Endothelial cell (in vitro differentiated cells): ENCODE measurements at places on chromosomes 5 and 9. TPM values are rescaled to one million over a fixed set of nuclear protein-coding genes. Genes with fewer than 3 reads are reported as not detected.
A peak's percentile ranks its signal among the peaks of the same experiment; 100 is the strongest.

- no peaks in the 10 kb centered on the region for H3K27me3 ChIP-seq
- no peak overlapping the region for H3K4me3 ChIP-seq
- no peak for DNase-seq
- H3K27ac ChIP-seq: no peak overlapping the region
- H3K4me1 ChIP-seq: peaks cover 25% of the 10 kb centered on the region
Measured at GRCh38 chr5:78287833-78288232, 6.7 kb downstream of the AP3B1 start.

GRCh38 chr5:96930058-96930457, 5.8 kb upstream of the LNPEP start:
- no peak for DNase-seq
- peaks cover 12% of the 10 kb centered on the region for H3K4me1 ChIP-seq
- peaks cover 6% of the 10 kb centered on the region for H3K36me3 ChIP-seq
- H3K27ac ChIP-seq: no peak overlapping the region
- no peak overlapping the region for H3K4me3 ChIP-seq
- H3K27me3 ChIP-seq: peaks cover 5% of the 10 kb centered on the region

GRCh38 chr9:127081250-127082185, 40.9 kb downstream of the ANGPTL2 start:
- H3K36me3 ChIP-seq: peaks cover 4% of the 10 kb centered on the region
- no peak for DNase-seq
- H3K27ac ChIP-seq: no peak overlapping the region

GRCh38 chr9:87796196-87796595, 70.3 kb downstream of the CTSL start:
- no peak overlapping the region for H3K27ac ChIP-seq
- no peak for DNase-seq
- no peaks in the 10 kb centered on the region for H3K36me3 ChIP-seq

- peak overlapping the region; percentile 88 for H3K4me3 ChIP-seq
- peaks cover 37% of the 10 kb centered on the region for H3K4me1 ChIP-seq
- H3K36me3 ChIP-seq: peaks cover 8% of the 10 kb centered on the region
- H3K27me3 ChIP-seq: peaks cover 6% of the 10 kb centered on the region
- DNase-seq: no peak
Measured at GRCh38 chr5:78649861-78650496, 1.4 kb upstream of the LHFPL2 start.

GRCh38 chr5:27020973-27021372, 17.4 kb downstream of the CDH9 start:
- no peaks in the 10 kb centered on the region for H3K27me3 ChIP-seq
- H3K4me3 ChIP-seq: no peak overlapping the region
- no peak overlapping the region for H3K27ac ChIP-seq
- H3K36me3 ChIP-seq: no peaks in the 10 kb centered on the region
- H3K4me1 ChIP-seq: no peaks in the 10 kb centered on the region
- DNase-seq: no peak

- no peak overlapping the region for H3K27ac ChIP-seq
- H3K4me3 ChIP-seq: no peak overlapping the region
- H3K36me3 ChIP-seq: no peaks in the 10 kb centered on the region
- no peak for DNase-seq
Measured at GRCh38 chr9:26310294-26310693, 582.3 kb downstream of the CAAP1 start.

GRCh38 chr9:92402360-92402759, 2.0 kb downstream of the OGN start:
- H3K4me3 ChIP-seq: no peak overlapping the region
- no peak overlapping the region for H3K27ac ChIP-seq
- H3K36me3 ChIP-seq: no peaks in the 10 kb centered on the region
- H3K4me1 ChIP-seq: peaks cover 5% of the 10 kb centered on the region
- no peaks in the 10 kb centered on the region for H3K27me3 ChIP-seq

DNA sequence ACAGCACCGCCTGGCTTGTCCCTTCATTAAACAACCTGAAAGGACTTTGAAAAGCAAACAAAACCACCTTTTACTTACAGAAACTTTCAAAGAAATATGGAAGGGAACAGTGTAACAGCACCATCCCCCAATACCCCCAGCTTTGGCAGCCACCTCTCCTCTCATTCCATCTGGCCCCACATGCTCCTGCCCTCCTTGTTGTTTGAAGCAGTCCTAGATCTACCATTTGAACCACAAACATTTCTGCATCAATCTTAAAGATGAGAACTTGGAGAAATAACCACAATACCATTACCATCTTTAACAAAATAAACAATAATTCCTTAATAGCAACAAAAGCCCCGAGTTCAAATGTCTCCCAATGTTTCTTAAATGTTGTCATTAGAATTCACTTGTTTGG, 17.8 kb upstream of the COL15A1 start:
- H3K27me3 ChIP-seq: peaks cover 1% of the 10 kb centered on the region
- DNase-seq: no peak
- H3K4me3 ChIP-seq: no peak overlapping the region
- peaks cover 3% of the 10 kb centered on the region for H3K36me3 ChIP-seq

DNA sequence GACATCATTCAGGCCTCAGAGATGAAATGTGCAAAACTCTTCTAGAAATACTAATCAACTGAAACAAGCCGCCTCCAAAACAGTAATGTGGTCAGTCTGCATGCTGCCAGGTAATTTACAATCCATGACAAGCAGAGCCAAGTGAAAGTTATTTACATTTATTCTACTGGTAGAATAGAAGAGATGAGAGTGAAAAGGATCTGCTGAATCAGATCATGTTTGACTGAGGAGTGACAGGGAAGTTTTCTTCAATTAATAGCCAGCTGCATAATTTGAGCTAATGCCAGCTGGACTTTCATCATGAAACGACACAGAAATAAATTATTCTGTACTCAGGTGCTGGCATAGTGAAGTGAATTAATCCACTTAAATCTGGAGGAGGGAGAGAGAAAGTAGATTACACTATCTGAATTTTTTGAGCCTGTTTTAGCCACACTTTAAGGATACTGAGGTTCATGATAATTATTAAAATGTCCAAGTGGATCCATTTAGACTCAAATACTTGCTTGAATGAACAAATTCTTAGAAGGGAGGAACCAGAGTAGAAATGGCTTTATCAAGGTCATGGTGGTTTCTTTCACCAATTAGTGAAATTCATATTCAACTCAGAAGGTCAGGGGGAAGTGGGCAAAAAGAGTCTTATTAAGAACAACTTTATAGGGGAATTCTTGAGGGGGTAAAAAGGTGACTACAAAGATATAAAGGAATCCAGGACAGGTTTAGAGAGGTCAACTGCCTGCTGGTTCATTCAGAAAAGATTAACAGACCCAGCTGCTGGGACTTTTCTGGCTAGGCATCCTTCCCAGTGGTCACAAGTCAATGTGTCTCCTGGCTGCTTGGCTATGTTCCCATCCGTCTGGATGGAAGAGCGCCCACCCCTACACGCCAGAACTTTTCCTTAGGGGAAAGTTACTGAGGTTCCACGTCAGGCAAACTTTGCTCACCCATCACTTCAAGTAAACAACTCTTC, 350.4 kb downstream of the PDE4D start:
- H3K27ac ChIP-seq: no peak overlapping the region
- H3K4me1 ChIP-seq: peaks cover 2% of the 10 kb centered on the region
- H3K27me3 ChIP-seq: no peaks in the 10 kb centered on the region
- DNase-seq: no peak
- no peaks in the 10 kb centered on the region for H3K36me3 ChIP-seq

DNA sequence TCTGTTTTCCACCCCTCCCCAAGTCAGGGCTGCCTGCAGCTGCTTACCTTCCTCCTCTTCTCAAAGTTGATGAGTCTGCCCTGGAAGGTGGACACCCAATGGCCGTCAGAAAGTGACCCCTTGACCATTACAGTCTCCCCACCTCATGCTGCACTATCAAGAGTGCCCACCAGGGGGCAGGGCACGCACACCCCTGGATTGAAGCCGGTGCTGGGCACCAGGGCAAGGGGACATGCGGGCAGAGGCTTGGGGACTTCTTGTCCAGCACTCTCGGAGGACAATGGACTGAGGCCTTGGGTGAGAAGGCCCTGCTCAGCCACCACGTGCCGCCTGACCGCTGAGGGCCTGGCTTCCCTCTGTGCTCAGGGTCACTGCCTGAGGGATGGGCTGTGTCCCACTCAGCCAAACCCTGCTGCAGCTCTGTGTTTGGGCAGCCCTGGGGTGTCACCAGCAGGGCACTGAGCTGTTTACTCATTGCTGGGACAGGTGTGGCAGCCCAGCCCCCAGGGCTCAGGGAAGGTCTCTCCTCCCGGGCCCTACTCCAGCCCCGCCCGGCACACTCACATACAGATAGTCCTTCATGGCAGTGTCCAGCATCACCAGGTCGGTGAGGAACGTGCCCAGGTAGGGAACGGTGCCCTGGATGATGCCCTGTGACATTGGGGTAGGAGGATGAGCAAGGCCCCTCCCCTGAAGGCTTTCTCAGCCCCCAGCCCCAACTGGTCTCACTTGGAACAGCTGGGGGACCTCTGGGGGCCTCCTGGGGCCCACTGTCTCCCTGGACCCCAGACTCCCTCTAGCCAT, 17.7 kb downstream of the RALGDS start:
- peaks cover 40% of the 10 kb centered on the region for H3K36me3 ChIP-seq
- no peak overlapping the region for H3K4me3 ChIP-seq
- peak overlapping the region; percentile 42 for H3K27ac ChIP-seq
- H3K4me1 ChIP-seq: no peaks in the 10 kb centered on the region

GRCh38 chr9:128081056-128081455, 13.0 kb downstream of the SLC25A25 start:
- H3K36me3 ChIP-seq: peaks cover 6% of the 10 kb centered on the region
- no peak overlapping the region for H3K27ac ChIP-seq
- H3K27me3 ChIP-seq: peaks cover 2% of the 10 kb centered on the region
- no peak overlapping the region for H3K4me3 ChIP-seq
- peaks cover 13% of the 10 kb centered on the region for H3K4me1 ChIP-seq
- no peak for DNase-seq

C1QTNF3 gene
- total RNA-seq: 2.1 TPM

EPB41L4A gene
- total RNA-seq: 50.6 TPM

CARTPT gene
- total RNA-seq: 148 TPM

SLC45A2 gene
- 0.15 TPM for total RNA-seq

PRUNE2 gene
- total RNA-seq: 6.7 TPM

AJM1 gene
- 0.80 TPM for total RNA-seq

TTC39B gene
- total RNA-seq: 10.3 TPM

CDKN2B gene
- 1.8 TPM for total RNA-seq

SLC4A9 gene
- total RNA-seq: 0.23 TPM
